PC-3 (cell line): ENCODE measurements at places on chromosomes 1 and 21.
A peak's percentile ranks its signal among the peaks of the same experiment; 100 is the strongest.

DNA sequence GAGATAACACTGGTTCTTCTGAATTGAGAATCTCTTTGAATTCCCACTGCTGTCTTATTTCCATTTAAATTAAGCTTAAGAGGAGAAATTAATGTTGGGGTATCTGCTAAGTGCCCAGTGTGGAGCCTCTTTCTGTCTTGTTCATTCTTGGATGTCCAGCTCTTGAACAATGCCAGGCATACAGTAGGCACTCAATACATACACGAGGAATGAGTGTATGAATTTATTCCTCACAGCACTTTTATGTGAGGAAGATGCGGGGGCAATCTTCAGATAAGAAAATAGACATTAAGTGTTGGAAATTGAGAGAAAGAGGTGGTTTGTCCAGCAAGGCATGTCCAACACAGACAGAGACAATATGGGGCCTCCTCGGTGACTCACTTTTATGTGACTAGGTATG is 11.8 kb upstream of the ATF3 start:
- no peaks in the 10 kb centered on the region for H3K27me3 ChIP-seq
- H3K4me3 ChIP-seq, result peak overlapping the region; percentile 46
- peak overlapping the region; percentile 80 for H3K27ac ChIP-seq
- H3K36me3 ChIP-seq, result no peaks in the 10 kb centered on the region
- peaks cover 53% of the 10 kb centered on the region for H3K4me1 ChIP-seq

GRCh38 chr1:6666696-6667095 is 34.9 kb downstream of the DNAJC11 start:
- H3K27ac ChIP-seq, result no peak overlapping the region
- H3K4me3 ChIP-seq, result no peak overlapping the region
- H3K36me3 ChIP-seq, result peaks cover 41% of the 10 kb centered on the region
- no peaks in the 10 kb centered on the region for H3K4me1 ChIP-seq

DNA sequence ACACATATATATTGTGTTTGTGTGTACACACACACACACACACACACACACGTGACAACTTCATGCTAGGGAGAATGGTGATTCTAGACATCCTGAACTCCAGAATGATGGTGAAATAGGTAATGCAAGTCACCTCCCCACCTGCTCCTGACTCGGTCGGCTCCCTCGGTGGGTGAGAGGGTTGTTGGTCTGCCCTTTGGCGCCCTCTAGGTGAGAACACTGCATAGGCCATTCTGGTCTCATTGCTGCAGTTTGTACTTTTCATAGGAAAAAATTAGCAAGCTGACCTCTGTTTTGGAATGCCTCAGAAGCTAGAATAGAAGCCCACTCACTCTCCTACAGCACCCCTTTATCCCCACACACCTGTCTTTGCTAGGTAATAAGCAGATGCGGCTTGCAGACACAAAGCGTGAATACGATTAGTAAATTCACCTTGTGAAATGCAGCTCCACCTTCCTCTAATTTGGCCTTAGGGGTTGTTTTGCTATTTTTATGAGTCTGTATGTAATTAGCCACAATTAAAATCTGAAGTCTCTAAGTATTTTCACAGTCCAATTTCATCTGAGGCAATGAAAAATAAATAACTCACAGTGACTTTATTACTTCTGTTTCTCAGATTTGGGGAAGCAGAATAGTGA is 130.0 kb upstream of the KCNJ15 start:
- H3K36me3 ChIP-seq, result no peaks in the 10 kb centered on the region
- no peak overlapping the region for H3K4me3 ChIP-seq
- H3K27ac ChIP-seq, result no peak overlapping the region
- H3K4me1 ChIP-seq, result no peaks in the 10 kb centered on the region
- peaks cover 33% of the 10 kb centered on the region for H3K27me3 ChIP-seq
- peak; percentile 75 for DNase-seq

DNA sequence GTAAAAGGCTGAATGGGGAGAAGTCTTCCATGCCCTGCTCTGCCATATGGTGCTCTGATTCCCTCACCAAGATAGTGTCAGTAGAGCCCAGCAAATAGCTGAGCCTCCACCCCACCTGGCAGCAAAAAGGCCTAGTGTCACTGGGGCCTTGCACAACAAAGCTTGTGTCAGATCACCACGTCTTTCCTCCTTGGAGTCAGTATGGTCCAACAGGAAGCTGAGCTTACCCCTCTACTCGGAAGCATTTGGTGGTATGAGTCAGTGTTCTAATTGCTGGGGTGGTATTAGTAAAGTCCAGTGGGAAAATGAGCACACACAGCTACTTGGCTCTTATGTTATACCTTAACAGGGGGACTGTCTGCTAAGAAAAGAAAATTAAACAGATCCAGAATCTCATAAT is 18.7 kb upstream of the RRP15 start:
- DNase-seq, result peak; percentile 53
- H3K4me1 ChIP-seq, result no peaks in the 10 kb centered on the region
- H3K4me3 ChIP-seq, result no peak overlapping the region
- no peaks in the 10 kb centered on the region for H3K36me3 ChIP-seq

- H3K27ac ChIP-seq, result no peak overlapping the region
- no peaks in the 10 kb centered on the region for H3K4me1 ChIP-seq
- no peak for DNase-seq
- H3K36me3 ChIP-seq, result no peaks in the 10 kb centered on the region
- H3K27me3 ChIP-seq, result no peaks in the 10 kb centered on the region
Observed at GRCh38 chr1:58477390-58477789, 69.1 kb downstream of the OMA1 start.

DNA sequence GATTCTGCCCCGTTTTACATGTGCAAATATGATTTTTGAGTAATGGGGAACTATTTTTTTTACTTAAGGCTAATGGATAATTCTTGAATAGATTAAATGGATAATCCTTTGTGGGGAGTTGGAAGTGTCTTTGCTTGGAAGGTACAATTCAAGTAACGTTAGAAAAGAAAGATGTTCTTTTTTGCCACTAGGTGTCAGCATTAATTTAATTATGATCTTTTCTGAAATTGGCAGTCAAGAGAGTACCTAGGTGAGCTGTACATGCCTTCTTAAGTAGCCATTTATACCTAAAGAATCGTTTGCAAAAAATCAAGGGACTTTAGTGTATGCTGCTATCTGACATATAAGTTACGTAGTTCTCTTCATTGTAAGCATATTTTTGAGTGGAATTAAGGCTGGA is 2.2 kb downstream of the FBXO28 start:
- no peaks in the 10 kb centered on the region for H3K27me3 ChIP-seq
- DNase-seq, result peak; percentile 82
- no peak overlapping the region for H3K27ac ChIP-seq
